Globus pallidus (tissue), 1 donor: ENCODE measurements at places on chromosomes 13 and 19.

GRCh38 chr13:75316427-75316826 is 165.5 kb downstream of the TBC1D4 start:
- no peak for DNase-seq

GRCh38 chr19:19410553-19411550 is 5.4 kb downstream of the GATAD2A start:
- no peak for DNase-seq

GRCh38 chr19:42111384-42111783 is 20.9 kb downstream of the POU2F2 start:
- DNase-seq, result no peak

DNA sequence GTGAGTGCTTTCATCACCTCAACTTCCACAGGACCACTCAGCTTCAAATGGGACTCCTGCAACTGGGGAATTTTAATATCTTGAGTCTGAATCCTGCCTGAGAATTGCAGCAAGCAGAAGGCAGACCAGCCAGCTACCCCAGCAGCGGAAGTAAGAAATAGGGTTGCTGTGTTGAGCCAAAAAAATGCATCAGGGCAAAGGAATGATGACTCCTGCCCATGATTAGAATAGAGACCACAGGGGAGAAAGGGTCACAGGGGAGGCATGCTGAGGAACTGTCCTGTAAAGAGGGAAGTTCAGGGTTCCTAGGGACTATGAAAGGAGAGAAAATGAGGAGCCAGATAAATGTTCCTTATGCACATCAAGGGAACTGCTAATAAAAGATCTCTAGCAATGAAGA is 370.2 kb downstream of the KCTD12 start:
- no peak for DNase-seq

DNA sequence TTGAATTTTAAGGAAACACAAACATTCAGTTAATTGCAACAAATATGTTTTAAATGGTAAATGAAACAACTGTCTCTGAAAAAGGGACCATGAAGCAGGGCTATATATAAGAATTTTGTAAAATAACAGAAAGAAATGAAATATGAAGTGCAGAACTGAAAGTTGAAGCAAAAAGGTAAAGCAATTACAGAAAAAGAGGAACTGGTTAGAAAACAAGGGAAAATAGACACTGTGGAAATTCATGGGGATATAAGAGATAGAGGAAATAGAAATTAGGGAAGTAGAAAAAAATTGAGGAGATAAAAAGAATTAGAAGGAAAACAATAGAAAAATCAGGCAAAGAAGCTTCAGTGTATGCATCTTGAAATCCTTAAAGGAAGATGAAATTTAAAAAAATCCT is 40.0 kb upstream of the TDRD3 start:
- DNase-seq, result no peak

- DNase-seq, result no peak
Observed at GRCh38 chr13:101631395-101631794, 178.9 kb downstream of the ITGBL1 start.

DNA sequence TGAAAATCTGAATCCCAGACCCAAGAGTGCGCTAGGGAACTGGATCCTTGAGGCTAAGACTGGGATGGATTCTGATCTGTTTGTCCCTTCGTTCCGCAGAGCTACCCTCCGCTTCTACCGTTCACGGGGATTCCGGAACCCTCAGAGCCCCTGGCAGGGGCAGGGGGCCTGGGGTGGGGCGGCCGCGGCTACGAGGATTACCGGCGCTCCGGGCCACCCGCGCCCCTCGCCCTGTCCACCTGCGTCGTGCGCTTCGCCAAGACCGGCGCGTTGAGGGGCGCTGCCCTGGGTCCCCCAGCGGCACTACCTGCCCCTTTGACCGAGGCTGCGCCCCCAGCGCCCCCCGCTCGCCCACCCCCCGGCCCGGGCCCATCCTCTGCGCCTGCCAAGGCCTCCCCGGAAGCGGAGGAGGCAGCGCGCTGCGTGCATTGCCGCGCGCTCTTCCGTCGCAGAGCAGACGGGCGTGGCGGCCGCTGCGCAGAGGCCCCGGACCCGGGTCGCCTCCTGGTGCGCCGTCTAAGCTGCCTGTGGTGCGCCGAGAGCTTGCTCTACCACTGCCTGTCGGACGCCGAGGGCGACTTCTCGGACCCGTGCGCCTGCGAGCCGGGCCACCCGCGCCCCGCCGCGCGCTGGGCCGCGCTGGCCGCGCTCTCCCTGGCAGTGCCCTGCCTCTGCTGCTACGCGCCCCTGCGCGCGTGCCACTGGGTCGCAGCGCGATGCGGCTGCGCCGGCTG is 7.1 kb downstream of the SPRED3 start:
- DNase-seq, result no peak

DNA sequence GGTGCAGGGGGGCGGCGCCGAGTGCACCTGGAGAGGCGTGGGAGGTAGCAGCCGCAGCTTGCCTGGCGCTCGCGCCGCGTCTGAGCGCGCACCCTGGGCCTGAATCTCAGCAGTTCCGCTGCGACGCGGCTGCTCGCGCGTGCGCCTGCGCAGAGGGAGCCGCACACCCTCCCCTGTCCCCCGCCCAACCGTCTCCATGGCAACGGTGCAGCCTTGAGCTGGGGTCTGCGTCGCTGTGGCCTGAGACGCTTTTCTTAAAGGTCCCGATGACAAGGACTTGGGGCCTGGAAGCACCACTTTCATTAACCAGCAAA is at the start of gene PNMA8B:
PNMA8B (minus strand) TSS at position 82 of the 314 bp plus-strand sequence. CDS start 402 bp downstream, outside the sequence.
- DNase-seq, result peak; percentile 86

GRCh38 chr13:82477436-82477835 is 1404.8 kb downstream of the SLITRK1 start:
- DNase-seq, result no peak

GRCh38 chr13:83057119-83057518 is 825.2 kb downstream of the SLITRK1 start:
- no peak for DNase-seq

DNA sequence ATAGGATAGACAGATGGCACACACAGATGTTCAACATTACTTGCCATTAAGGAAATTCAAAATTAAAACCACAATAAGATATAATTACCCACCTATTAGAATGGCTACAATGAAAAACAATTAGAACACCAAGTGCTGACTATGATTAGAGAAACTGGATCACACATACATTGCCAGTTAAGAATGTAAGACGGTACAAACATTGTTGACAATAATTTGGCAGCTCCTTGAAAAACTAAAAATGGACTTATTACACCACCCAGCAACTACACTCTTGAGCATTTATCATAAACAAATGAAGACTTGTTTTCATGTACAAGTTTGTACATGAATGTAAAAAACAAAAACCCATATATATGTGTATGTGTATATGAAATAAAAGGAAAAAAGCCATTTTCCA is 13.7 kb downstream of the ZNF461 start:
- DNase-seq, result no peak

GRCh38 chr19:31118986-31119385 is 230.2 kb downstream of the TSHZ3 start:
- DNase-seq, result no peak

GRCh38 chr13:83819611-83820010 is 62.7 kb downstream of the SLITRK1 start:
- DNase-seq, result no peak

DNA sequence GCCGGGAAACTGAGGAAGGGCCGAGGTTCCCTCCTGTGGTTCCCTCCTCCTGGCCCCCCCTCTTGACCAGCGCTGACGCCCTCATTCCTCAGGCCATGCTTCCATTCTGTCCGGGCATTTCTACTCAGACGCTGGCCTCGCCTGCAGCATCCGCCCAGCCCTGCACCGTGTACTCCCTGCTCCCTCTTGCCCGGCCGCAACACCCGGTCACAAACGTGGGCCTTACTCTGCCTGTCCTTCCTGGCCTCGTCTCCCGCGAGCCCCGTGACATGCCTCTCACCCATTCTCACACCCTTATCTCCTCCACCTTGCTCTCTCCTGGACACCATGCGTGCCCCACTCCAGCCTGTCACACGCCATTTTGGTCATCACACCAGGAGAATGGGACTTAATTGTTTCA is 11.3 kb downstream of the HDGFL2 start:
- no peak for DNase-seq

- no peak for DNase-seq
Observed at GRCh38 chr13:53201454-53202225, 173.0 kb downstream of the OLFM4 start.

DNA sequence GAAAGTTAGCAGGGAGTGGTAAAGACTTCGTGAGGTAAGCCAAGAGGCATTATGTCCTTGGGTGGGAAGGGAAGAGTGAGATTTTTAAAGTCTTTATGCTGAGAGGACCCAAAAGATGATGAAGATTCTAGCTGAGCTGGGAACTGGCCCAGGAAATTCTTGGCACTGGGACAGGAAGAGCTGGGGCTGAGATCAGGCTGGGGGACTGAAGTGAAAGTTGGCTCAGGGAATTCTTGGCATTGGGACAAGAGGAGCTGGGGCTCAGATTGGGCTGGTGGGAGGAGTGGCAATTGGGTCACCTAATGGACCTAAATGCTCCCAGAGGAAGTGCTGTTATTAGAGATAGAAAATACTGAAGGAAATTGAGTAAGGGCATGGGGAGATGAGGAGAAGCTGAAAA is 8.8 kb downstream of the SCEL start:
- DNase-seq, result peak; percentile 31

GRCh38 chr13:98842070-98842469 is 89.6 kb upstream of the SLC15A1 start:
- no peak for DNase-seq

DNA sequence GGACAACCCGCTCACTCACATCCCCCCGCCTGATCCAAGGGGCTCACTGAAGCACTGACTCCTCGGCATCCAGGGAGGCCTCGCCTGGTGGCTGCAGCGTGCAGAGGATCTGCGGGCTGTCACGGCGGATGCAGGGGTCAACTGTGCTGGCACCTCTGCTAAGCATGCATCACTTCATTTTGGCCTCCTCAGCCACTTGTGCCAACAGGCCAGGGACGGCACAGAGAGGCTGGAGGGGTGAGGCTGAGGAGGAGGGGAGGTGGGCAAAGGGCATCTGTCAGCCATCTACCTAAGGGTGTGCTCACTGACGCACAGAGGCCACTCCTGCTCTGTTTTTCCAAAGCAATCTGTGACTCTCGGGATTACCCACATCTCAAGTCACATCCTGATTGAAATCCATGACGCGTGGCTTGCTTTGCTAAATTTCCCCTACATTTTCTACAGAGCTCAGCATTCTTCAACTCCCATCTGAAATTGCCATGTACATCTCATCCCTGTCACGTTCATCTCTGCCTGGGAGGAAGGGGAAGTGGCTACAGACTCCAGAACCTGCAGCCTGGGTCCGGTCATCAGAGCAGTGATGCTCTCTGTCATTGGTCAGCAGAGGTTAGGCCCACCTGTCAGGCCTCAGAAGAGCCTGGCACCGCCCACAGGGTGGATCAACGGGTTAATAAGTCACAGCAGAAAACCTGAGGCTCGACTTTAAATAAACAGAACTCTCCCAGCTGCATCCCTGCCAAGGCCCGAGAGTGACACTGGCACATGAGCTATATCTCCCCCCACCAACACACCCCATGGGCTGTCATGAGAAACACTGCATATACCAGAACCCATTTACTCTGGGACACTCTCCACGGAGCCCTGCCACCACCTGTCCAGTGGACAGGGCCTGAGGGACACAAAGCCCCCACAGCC is 17.6 kb downstream of the ELL start:
- no peak for DNase-seq

DNA sequence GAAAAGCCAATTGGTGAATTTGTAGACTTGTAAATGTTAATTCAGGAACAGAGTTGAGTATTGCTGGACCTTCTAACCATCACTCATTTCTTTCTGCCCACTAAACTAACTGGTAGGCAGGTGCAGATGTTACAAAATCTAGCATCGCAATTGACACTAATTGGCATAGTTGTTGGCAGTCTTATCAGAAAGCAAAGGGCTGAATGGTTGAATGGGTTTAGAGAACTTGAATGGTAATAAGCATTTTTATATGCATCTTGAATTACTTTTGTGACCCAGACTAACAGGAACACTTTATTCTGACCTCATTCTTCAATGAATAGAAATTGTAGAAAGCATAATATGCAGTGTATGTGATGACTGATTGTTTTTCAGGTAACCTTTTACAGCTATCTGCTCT is 189.1 kb downstream of the GGACT start:
- DNase-seq, result no peak

GRCh38 chr19:3462991-3463713 is 17.2 kb downstream of the SMIM24 start:
- DNase-seq, result no peak

DNA sequence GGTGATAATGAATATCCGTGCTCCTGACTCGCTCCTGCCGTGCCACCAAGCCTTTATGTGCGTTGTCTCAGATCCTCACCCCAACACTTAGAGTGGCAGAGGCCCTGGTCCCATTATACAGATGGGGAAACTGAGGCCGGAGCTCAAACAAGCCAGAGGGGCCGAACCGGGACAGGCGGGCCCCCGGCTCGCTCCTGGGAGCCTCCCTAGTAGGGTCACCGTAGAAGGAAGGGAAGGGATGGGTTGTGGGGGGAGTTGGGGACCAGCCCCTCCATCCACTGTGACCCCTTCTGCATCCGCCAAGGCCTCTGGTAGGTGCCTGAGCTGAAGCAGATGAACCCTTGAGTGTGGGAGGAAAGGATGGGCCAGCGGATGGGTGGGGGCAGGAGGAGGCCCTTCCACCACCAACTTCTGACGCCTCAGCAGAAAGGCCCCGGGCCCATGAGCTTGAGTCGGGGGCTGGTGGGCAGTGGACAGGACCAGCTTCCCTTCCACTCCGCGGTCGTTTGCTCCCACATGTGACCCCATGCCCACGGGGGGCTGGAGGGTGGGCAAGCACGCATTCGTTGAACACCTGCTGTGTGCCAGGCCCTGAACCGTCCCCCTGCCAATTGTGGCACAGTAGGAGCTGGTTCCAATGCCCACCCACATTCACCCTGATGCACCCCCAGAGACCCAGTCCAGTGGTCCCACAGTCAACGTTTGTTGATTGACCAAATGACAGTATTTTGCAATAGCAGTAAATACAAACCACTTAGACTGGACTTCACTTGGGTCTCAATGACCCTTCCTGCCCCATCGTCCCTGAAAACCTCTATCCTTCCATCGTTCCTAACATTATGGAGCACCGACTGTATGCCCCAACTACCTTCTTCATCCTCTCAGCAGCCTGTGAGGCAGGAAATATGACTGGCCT is 24.2 kb upstream of the TCF3 start:
- no peak for DNase-seq

DNA sequence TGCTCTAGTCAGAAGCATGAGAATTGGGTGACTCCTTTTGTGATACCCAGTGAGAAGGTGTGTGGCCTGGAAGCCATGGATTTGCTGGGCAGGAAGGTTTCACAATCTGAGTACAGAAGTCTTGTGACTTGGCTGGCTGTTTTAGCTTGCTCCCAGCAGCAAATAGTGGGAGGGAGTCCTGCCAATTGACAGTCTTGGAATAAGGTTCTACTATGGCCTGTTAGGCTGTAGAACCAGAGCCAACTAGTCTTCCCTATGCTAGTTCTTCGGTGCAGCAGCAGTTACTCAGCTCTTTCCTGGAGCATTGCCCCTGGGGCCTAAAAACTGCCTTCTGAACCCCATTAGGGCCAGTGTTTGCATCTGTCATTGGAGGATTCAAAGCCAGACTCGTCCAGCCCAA is 1935.4 kb upstream of the PCDH20 start:
- no peak for DNase-seq

- peak; percentile 89 for DNase-seq
Observed at GRCh38 chr19:8221161-8221560, 12.0 kb downstream of the CERS4 start.
